ENCODE measurements at places on chromosomes 4 and X.

DNA sequence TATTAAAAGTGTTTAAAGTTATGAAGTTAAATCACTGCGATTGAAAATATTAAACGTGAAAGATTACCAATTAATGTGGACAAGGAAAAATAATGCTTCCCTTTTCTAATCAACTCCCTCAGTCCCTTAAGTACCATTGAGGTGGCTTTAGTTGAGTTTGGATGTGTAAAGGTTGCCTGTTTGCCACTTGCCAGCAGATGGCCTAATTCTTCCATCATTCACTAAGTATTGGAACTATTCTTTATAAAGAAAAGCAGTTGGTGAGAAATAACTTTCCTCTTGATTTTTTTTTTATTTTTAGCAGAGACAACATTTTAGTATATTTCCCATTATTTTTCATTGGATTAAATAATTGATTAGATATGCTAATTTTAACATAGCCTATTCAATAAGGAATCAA is 295.9 kb upstream of the TACR3 start:
- peak; percentile 12 for DNase-seq

DNA sequence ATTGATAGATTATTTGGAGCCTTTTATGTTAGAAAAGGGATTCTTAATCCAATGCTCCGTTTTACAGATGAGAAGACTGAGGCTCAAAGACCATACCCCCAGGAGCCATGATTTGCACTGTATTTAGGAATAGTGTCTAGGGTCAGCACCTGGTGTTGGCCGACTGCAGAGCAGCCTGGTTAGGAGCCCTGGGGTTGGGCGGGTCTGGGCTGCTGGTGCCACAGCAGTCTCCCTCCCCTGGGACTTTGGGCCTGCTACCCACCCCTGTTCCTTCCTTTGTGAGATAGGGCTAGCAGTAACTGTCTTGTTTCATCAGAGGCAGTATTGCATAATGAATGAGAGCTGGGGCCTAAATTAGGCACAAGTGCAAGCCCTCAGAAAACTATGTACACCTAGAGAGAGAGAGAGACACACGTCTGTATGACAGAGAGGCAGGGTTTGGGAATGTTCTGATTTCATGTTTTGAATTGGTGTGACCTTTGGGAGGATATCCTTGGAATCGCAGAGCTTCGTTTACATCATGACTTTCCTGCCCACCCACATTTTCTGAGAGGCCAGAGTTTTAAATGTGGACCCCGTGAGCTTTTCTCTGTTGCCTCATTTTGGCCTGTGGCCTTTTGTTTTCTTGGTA is 111.7 kb downstream of the PTTG2 start:
- DNase-seq = no peak

- peak; percentile 35 for DNase-seq
Measured at GRCh38 chrX:140091125-140091886, 126.0 kb upstream of the CXorf66 start.

GRCh38 chrX:138921031-138921430 is 209.5 kb upstream of the FGF13 start:
- DNase-seq = no peak

DNA sequence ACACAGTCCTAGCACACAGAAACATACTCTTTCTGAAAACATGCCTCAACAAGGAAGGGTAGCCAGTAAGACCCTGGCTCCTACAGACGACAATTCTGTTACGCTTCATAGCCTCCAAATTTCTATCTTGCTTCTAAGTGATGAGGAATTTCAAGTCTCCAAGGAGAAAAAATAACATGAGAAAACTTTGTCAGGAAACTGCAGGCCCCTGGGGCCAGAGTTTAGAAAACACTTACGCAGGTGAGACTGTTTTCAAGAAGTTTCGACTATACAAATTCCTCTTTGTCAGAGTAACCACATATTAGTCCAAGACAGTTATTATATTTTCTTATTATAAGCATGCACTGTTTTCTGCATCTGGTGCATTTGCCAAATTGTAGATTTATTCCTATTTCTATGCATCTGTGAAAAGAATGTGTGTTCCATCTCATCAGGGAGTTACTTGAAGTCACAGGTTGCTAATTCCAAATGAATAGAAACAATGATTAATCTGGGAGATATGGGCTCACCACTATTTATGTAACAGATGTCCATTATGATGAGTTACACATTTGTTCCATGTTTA is 30.3 kb upstream of the HCCS start:
- DNase-seq = no peak

- no peak for DNase-seq
Measured at GRCh38 chrX:140355922-140356321, 148.9 kb downstream of the SOX3 start.

DNA sequence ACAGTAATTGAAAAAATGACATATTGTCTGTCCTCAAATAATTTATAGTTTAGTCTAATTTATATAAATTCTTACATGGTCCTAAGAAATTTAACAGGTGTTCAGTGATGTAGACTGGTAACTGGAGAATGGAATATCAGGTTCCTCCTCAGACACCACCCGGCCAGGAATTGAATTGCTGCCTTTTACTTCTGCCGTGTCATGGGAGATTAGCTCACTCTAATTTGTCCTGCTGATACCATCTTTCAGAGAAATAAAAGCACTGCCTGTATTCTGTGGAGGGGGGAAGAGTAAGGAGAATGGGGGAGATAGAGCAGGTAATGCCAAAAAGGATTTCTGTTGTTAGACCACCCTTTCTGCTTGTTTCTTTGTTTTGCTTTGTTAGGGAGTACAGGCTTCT is 125.2 kb upstream of the KLHL4 start:
- DNase-seq = no peak

GRCh38 chrX:143461606-143462005 is 55.7 kb downstream of the SPANXN3 start:
- DNase-seq = no peak

- peak; percentile 11 for DNase-seq
Measured at GRCh38 chrX:18210470-18210869, 10.2 kb downstream of the BEND2 start.

- no peak for DNase-seq
Measured at GRCh38 chr4:63563288-63564014, 845.8 kb downstream of the TECRL start.

DNA sequence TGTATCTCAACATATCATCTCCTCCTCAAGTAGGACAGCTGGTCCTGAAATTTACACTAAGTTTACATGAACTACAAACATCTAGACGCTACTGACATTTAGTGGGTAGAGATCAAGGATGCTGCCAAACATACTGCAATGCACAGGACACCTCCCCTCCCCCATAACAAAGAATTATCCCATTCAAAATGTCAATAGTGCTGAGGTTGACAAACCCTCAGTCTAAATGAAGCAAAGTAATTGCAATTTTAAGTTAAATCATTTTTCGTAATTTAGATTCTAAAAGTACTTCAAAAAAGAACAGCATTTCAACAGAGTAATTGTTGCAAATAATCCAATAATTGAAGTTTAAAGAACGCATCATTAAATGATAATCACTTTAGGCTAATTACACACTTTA is 1.2 kb downstream of the PRMT9 start:
- DNase-seq = no peak

GRCh38 chrX:318739-319578 is at the start of gene GTPBP6:
TSS of gene GTPBP6 (minus strand) at chrX:318796. CDS start at chrX:318787, 9 bp downstream.
- DNase-seq = peak; percentile 100

DNA sequence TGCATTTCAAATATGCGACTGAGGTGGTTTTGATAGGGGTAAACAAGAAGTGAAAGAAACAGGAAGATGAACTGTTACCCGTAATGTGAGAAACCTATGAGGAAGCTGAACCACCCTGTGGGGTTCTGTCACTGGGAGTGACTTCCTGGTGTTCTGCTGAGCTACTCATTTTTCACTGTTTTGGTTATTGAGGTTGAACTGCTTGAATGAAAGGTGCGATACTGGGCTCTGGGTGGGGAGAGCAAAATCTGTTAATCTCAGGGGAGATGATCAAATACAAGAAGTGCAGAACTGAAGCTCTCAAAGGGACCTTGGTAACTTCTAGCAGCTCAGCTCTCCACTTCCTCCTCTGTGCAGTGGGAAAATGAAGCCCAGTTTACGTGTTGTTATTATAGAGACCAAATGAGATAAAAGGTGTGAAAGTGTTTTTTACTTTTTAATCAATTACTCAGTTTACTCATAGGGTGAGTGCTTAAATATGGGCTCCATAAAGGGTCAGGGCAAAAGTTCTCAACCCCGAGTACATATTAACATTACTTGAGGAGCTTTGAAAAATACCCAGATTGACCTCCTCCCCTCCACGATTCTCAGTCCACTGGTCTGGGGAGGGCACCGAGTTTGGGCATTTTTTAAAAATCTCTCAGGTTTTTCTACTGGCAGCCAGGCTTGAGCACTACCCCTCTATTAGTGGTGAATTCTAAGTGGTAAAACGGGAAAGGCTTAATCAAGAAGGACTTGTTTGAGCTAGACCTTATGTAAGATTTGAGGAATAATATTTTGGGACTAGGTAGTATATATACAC is 66.7 kb downstream of the COQ2 start:
- DNase-seq = peak; percentile 88

GRCh38 chrX:28910487-28910886 is 323.2 kb downstream of the IL1RAPL1 start:
- no peak for DNase-seq

DNA sequence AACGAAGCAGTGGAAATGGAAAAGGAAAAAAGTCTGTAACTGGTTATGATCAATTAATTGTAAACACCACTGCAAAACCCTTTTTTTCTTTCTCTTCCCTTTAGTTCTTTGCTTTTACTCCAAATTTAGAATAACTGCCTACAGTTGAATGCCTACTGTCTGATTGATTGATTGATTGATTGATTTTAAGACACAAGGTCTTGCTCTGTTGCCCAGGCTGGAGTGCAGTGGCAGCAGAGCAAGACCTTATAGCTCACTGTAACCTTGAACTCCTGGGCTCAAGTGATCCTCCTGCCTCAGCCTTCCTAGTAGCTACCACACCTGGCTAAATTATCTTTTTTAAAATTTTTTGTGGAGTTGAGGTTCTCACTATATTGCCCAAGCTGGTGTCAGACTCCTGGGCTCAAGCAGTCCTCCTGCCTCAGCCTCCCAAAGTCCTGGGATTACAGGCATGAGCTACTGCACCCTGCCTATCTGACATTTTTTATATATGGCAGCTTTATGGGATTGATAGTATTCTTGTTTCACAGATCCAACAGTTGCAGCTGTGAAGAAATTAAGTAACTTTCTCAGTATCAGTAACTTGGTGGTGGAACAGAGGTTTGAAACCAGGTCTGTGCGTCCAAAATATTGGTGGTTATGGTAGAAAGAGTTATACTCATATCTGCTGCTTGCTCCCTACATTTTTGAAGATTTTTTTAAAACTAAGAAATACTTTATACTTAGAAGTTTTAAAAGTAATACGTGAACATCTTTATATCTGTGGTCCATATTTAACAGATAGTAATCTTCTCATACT is 12.4 kb downstream of the UBE2K start:
- no peak for DNase-seq

DNA sequence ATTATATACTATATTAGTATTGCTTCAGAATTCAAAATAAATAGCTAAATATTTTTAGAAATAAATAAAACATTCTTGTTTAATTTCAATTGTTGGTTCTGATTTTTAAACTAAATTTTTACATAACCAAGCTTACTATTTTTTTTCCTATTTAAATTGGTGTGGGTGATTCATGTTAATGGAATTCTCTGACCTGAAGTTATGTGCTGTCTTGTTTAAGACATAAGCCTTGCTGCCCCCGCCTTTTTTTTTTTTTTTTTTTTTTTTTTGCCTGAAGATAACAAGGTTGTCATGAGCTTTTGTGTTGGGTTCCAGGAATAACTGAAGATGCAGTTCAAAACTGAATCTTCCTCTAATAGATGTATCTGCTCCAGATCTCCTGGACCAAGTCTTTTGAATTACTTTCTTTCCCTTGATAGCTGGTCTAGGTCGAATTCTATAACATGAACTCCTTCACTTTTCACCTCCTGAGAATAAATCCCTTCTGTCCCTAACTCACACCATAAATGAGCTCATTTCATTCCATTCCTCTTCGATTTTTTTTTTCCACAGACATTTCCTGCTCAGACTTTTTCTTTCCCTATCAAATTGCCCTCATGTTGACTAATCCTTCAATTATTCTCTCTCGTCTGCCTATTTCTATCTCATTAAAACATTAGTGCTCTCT is 261.5 kb upstream of the FTHL17 start:
- no peak for DNase-seq

DNA sequence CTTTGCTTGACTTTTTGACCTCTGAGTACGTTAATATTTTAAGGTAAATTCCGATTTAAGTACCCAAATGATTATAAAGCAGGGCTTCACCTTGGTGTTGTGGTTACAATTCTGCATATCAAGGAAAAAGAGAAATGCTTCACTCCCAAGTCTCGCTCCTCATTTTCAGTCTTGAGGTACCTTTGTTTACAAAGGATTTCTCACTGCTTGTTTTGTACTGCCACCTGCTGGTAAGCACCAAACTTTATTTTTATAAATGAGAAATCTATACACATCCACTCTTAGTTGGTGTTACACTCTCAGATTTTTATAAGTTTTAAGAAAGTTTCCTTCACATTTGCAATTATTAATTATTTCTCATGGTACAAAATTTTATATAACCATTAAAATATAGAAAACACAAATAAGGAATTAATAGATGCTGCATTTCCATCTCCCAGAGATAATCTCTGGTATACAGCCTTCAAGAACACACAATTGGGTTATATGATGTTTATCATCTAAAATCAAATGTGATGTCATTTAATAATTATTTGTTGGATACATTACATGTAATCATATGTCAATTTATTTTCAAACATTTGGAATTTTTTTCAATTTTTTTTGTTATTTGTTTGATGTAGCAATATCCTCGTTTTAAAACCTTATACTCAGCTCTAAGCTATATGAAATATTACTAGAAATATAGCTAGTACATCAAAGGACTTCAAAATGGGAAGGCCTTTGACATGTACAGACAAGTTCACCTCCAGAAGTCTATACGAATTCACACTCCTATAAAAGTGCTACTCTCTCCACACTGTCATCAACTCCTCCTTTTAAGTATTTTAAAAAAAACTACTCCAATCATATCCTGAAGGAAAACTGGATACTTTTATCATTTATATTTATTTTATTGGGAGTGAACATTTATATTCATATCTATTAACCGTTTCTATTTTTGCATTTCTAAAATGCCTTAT is 179.9 kb downstream of the KCNIP4 start:
- DNase-seq = peak; percentile 57

- peak; percentile 62 for DNase-seq
Measured at GRCh38 chr4:20251796-20252655, at the start of gene SLIT2. TSS of gene SLIT2 (plus strand) at chr4:20251905. CDS start at chr4:20253816, 1,911 bp downstream.

DNA sequence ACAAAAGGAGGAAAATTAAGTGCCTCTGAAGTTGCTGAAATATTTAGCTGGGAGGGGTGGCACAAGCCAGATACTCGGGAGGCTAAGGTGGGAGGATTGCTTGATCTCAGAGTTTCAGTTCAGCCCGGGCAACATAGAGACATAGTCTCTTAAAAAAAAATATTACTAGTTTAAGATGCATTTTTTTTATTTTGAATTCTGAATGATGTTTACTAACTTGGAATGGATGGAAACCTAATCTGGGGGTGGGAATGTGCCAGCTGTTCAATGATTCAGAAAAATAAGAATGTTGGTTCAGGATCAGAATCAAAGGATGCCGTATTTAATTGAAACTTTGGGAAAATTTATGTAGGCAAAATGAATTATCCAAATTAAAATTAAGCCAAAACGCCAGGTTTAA is 167.2 kb upstream of the ANK2 start:
- no peak for DNase-seq

Measured in KBM-7 (cell line).